ENCODE measurements at places on chromosomes 4 and X.

GRCh38 chrX:6885909-6886308, 261.6 kb upstream of the STS start:
- no peak for DNase-seq

DNA sequence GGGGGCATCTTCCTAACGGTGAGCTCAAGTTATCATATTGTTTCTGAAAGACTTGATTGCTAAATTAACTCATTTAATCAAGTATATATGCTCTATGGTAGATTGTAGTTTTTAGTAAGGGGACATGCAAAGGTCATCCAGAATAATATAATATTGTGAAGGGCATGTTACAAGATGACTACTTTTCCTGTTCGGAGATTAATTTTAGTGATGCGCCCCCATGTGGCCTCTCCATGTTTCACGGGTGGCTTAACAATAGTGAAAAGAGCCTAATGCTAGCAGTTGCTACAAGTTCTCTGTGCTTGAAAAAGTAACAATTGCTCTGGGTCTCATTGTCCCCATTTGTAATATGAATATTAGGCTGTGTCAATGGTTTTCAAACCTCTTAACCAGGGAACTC, 12.2 kb downstream of the SMPX start:
- DNase-seq, result no peak

- no peak for DNase-seq
Observed at GRCh38 chr4:151564321-151564720, 155.3 kb downstream of the FHIP1A start.

GRCh38 chrX:112736310-112736709, 56.6 kb upstream of the LHFPL1 start:
- DNase-seq, result no peak

DNA sequence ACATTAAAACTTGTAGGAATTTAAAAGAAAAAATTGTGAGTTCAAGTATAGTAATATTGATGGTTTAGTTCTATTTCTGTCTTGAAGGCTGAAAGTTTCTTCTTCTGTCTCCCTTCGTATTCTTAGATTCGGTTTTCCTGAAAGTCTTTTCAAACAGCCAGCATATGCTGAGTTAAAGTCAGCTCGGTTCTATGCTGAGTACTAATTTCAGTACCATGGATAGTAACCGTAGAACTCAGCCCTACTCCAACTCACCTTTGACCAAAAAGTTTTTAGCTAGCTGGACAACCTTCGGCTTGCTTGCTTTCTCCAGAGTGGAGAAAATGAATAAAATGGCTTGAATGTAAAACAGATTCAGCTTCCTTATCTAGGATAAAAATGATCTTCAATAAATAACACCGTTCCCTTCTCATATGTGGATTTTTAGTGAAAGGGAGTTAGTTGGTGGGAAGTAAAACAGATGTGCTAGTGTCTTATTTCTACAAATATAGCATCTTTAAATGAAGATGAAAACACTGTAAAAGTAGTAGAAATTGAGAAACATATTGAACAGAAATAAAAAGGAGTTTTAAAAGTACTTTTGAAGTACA, 5.2 kb downstream of the POU4F2 start:
- DNase-seq, result no peak

GRCh38 chrX:113400193-113400704, 559.6 kb upstream of the AMOT start:
- no peak for DNase-seq

DNA sequence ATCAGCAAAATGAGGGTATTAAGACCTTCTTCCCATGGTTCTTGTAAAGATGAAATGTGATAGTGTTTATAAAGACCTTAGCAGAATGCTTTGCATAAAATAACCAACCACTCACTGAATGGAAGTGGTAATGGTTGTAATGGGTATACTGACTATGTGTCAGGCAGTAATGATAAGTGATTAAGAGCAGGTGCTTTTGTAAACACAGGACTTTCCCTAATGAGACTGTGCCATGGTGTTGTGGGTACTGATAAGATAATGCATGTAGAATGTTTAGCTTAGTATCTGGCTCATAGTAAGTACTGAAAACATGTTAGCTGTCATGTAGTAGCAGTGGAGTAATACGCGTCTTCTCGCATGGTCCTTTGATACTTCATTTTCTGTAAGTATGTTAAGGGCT, 6.9 kb downstream of the LSM6 start:
- no peak for DNase-seq

DNA sequence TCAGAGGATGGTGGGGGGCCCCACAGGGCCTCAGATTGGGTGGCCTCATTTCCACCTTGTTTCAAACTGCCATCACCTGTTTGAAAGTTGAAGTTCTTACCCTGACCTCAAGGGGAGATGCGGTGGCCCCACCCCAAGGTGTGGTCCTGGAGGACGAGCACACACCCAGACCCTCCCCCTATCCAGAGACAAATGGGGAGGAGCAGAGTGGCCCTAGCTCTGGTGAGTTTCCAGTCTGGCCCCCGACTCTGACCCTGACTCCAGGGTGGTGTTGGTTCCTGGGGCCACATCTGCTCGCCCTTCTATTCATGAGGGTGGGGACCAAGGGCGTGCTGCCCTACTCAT, 36.3 kb upstream of the ADRA2C start:
- DNase-seq, result no peak

DNA sequence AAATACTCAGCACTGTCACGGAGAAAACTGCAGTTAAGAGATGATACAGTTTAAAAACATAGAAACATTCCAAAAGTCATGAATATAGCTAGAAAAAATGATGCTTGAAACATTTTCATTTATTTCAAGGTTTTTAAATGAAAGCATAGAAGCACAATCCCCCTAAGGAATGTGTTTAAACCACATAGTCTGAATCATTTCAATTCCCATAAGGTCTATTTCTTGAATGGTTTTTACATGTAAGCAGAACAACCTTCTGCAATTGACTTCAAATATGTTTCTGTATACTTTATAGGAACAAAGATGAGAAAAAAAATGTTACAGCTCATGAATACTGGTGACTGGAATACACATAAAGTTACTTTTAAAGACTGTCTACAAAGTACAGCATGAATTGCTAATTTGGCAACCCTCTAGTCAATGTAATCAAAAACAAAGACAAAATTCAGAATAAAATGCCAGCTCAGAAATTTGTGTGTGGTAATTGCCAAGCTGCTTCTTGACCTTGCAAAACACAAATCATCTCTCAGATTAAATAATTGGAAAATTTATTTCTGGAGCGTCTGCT, 886.4 kb upstream of the ADGRL3 start:
- DNase-seq, result no peak

GRCh38 chr4:142845293-142846107, 601 bp downstream of the INPP4B start:
- no peak for DNase-seq

GRCh38 chrX:78316265-78316664, 11.1 kb downstream of the CYSLTR1 start:
- no peak for DNase-seq

- DNase-seq, result peak; percentile 56
Observed at GRCh38 chrX:94850811-94851210, 1176.8 kb downstream of the FAM133A start.

GRCh38 chr4:76850010-76850441, 47.9 kb downstream of the SOWAHB start:
- DNase-seq, result no peak

- DNase-seq, result no peak
Observed at GRCh38 chr4:39933671-39934590, 43.8 kb downstream of the PDS5A start.

GRCh38 chr4:167025670-167026069, 208.6 kb downstream of the SPOCK3 start:
- DNase-seq, result no peak

DNA sequence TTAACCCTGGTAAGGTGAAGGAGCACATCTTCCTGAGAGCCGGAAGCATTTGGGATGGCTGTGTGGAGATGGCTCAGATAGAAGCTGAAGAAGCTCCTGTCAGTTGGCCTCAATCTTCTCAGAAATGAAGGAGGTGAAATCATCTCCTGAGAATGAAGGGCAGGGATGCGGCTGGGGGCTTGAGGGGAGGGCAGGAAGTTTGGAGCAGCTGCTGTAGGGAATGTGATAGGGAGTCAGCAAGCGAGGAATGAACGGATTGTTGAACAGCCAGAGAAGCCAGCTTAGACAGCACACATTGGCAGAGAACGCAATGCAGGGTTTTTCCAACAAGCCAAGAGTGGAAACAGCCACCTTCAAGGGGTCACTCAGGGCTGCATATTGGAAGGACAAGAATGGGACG, 10.0 kb downstream of the KCNE5 start:
- no peak for DNase-seq

DNA sequence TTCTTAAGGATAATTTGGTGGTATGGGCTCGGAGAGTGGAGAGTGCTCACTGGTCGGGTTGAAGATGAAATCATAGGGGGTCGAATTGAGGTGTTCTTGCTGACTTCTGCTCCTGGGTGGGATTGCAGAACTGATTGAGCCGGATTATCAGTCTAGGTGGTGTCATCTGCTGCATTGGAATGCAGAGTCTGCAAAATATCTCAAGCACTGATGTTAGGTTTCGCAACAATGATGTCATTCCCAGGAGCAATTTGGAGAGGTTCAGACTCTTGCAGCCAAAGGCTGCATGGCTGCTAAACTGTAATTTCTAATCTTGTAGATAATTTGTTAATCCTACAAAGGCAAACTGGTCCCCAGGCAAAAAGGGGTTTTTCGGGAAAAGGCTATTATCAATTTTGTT, 67.7 kb downstream of the RHOH start:
- DNase-seq, result no peak

DNA sequence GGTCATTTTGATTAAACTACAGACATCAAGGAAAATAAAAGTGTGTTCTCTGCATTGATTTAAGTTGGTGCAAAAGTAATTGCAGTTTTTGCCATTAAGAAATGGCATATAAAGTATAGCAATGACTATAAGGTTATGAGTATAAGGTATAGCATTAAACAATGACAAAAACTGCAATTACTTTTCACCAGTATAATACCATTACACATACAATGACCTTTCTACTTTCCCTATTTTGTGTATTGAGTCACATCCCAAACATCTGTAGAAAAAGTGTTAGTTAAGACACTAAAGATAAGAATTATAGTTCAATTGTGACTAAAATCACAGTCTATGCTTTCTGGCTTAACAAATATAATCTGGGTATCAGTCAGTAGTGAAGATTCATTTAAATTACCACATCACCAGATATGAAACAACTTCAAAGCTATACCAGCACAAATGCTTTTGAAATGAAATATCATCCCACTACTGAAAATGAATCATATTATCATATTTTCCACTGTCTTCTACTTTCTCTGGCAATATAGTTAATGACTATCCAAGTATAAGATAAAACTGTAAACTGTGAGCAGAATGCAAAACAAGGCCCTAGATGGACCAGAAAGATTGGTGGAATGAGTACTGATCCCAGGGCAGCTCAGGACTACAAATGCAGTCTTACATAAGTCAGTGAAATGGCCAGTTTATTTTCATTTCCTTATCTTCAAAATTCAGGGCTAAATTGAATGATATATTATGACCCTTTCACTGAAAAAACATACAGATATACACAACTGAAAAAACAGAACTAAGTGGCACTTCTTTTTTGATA, 241.1 kb downstream of the ANTXR2 start:
- no peak for DNase-seq

GRCh38 chr4:145047151-145047550, 50.8 kb downstream of the ANAPC10 start:
- no peak for DNase-seq

GRCh38 chr4:71186566-71187403, 152.0 kb upstream of the SLC4A4 start:
- DNase-seq, result no peak

- no peak for DNase-seq
Observed at GRCh38 chr4:106301393-106302061, 14.5 kb downstream of the TBCK start.

- DNase-seq, result no peak
Observed at GRCh38 chr4:99859618-99860017, 34.6 kb downstream of the LAMTOR3 start.

- peak; percentile 6 for DNase-seq
Observed at GRCh38 chr4:186485561-186486062, 69.8 kb downstream of the MTNR1A start.

DNA sequence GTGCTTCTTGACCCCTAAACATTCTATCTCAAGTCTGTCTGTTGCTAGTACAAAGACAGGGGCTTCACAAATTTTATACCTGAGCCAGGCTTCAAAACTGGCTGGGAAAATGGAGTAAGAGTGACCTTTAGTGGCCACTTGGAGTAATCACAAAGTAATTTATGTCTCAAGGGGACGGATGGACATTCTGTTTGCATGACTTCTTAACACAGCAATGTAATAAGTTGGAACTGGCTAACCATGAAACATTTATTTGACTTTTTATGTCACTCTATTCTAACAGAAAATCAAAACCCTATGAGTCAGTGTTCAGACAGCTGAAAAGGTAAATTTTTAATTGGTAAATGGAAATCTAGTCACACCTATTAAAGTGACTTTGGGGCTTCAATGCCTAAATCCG, 600.6 kb downstream of the ANKRD50 start:
- peak; percentile 28 for DNase-seq

GRCh38 chr4:886244-886643, 45.9 kb downstream of the GAK start:
- no peak for DNase-seq

GRCh38 chr4:41217374-41217773, 3.0 kb upstream of the APBB2 start:
- no peak for DNase-seq

DNA sequence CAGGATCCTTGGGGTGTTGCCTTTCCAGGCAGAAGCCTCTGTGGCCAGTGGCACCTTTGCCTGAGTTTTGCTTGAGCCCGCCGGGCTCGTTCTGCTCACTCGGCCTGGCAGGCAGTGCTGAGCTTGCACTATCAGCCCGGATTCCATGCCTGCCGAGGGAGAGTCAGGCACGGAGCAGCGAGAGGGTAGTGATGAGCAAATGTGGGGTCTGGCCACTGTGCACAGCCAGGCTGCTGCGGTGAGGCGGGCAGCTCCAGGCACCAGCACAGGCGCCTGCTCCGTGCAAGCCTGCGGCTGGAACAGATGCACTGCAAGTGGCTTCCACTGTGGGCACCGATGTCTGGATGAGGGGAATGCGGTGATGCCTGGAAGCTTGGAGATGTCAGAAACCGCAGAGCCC, 619.2 kb downstream of the RAPGEF2 start:
- DNase-seq, result no peak

DNA sequence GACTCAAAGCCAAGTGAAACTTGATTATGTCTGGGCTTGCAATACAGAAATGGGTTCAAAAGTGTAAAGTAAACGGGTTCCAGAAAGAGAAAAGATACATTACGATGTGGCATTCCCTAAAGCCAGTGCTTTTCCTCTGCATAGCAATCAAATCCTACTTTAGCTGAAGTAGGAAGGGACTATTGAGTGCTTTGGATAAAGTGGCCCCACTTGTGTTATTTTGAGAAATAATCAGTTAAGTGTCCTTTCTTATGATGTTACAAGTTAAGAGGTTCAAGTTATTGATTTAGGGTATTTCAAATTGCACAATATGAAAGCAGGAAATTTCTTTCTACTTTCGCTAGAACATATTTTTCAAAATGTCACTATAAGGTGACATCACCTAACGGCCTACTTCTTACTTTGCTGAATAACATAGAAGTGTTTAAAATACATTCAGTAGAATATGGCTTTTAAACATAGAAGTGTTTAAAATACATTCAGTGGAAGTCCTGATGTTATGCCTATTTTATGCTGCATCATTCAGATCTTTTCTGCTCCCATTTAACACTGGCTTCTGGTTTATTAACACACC, 235.2 kb downstream of the DTHD1 start:
- DNase-seq, result no peak

Measured in NCI-H1105 (cell line).